ENCODE measurements at places on chromosomes 11 and 22. TPM values are rescaled to one million over a fixed set of nuclear protein-coding genes. Genes with fewer than 3 reads are reported as not detected.

Gene EMID1
- 0.51 TPM for total RNA-seq

GRCh38 chr11:126664643-126665042 lies 309.2 kb downstream of the ST3GAL4 start:
- no peak for DNase-seq

DNA sequence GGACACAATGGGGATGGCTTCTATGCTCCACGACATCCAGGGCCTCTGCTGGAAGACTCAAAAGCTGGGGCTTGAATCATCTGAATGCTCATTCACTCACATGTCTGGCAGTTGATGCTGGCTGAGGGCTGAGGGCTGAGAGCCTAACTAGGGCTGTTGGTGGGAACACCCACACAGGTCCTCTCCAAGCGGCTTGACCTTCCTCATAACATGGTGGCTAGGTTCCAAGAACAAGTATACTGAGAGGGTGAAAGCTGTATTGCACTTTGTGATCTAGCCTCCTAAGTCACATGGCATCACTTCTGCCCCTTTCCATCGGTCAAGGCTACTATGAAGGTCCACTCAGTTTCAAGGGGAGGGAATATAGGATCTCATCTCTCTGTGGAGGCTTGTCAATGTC lies 7.5 kb downstream of the TMEM151A start:
- no peak for DNase-seq

Gene ENTHD1
- not detected for total RNA-seq

- no peak for DNase-seq
Measured at GRCh38 chr22:40018051-40018450, 23.3 kb downstream of the FAM83F start.

DNA sequence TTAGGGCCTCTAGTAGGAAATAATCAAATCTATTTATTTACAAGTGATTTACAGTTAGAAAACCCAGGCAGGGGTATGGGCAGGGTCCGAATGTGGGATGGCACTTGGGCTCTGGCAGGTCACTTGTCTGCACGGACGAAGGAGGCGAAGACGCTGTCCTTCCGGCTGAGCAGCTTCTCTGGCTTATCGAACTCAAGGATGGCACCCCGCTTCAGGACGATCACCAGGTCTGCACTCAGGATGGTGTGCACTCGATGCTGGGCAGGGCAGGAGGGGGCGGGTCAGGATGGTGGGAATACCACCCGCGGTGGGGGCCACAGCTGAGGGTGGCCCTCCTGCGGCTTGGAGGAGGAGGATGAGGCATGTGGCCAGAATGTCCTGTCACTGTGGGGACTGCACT lies 4.4 kb upstream of the KCNJ11 start:
- no peak for DNase-seq

DNA sequence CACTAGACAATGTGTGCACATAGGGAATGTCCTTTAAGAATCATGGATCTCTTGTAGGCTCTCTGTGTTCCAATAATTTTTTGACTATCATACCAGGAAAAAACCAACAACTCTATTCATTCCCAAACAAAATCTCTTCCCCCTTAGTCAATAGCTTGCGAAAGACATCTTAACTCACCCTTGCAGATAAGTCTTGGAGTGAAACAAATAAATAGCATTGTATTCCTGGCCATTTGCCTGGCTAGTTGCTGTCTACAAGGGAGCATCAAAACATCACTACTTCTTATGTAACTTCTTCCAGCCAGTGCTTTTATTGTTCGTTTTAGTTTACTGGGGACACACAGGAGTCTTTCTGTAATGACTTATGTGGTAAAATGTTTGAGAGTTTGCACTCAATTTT lies 29.4 kb downstream of the SCN3B start:
- DNase-seq = no peak

Gene NEFH
- total RNA-seq = 0.22 TPM

- no peak for DNase-seq
Measured at GRCh38 chr22:25845985-25846745, 104.2 kb downstream of the MYO18B start.

Gene CHRM1
- total RNA-seq = not detected

GRCh38 chr11:27348340-27348873 lies 14.6 kb downstream of the CCDC34 start:
- DNase-seq = no peak

DNA sequence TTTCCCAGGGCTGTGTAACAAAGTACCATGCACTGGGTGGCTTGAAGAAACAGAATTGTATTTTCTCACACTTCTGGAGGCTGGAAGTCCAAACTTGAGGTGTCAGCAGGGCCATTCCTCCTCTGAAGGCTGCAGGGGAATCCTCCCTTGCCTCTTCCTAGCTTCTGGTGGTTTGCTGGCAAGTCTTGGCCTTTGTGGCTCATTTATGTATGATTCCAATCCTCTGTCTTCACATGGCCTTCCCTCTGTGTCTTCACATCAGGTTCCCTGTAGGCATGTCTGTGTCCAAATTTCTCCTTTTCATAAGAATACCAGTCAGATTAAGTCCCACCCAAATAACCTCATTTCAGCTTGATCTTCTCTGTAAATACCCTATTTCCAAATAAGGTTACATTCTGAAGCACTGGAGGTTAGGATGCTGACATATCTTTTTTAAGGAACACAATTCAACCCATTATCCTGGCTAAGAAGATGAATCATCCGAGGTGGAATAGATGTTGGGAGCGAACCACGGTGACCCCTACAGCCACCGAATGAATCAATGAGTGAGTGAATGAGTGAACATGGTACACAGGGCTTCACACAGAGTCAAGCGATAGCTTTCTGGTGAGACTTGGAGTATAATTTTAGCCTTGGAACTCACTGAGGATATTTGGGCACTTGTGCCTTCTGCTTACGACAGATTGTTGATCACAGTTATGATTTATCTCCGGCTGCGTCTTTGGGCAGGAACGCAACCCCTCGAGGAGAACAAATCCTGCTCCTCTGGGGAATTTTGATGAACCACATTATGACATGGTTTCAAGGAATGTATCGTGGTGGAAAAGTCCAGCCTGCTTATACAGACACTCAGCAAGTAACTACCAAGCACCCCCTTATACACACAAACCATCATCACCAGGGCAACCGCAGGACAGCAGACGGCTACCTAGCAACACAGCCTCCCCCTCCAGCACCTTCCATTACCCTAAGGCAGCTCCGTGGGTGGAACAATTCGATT lies 34.3 kb upstream of the MICAL2 start:
- DNase-seq = no peak

Gene KCTD14
- 3.6 TPM for total RNA-seq

Gene KIRREL3
- 0.74 TPM for total RNA-seq

DNA sequence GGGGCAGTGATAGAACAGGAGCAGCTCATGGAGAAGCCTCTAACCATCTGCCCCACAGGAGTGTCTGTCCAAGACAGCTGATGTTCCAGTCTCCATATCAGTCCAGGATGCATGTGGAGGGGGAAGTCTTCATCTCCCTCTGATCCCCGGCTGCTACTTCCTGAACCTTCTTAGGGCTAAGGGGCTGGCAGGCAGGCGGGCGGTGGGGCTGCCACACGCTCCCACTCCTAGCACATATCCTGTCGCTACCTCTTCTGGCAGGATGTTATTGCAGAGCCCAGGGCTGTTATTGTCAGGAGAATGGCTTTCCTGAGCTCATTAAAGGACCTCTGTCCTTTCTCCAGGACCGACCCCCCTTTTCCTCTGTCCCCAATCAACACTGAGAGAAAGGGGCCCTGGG lies 25.4 kb downstream of the LRRC55 start:
- DNase-seq = no peak

Gene BDNF
- total RNA-seq = 0.20 TPM

GRCh38 chr11:125925804-125926203 lies 20.0 kb upstream of the VSIG10L2 start:
- no peak for DNase-seq

- DNase-seq = no peak
Measured at GRCh38 chr22:43434275-43434927, 22.6 kb downstream of the MPPED1 start.

DNA sequence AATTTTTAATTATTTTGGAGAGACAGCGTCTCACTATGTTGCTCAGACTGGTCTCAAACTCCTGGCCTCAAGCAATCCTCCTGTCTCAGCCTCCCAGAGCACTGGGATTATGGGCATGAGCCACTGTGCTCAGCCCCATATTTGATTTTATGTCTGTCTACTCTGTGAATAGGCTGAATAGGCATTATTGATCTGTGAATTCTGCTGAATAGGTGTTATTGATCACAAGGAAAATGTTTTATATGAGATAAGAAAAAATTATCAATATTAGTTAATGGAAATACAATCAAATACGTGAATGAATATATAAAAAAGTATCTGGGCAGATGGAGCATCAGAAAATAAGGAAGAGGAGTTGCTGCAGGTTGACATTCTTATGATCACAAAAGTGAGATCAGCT lies 483.4 kb upstream of the LARGE1 start:
- DNase-seq = no peak

- peak; percentile 97 for DNase-seq
Measured at GRCh38 chr11:62556108-62556874, 9.7 kb upstream of the AHNAK start.

- no peak for DNase-seq
Measured at GRCh38 chr11:132576706-132577105, 955.6 kb downstream of the OPCML start.

All from right atrium auricular region (tissue), 2 donors.